ENCODE measurements at places on chromosomes 7 and 10.

- no peak for DNase-seq
These were observed 76.0 kb upstream of the CTTNBP2 start for GRCh38 chr7:117949232-117949631.

DNA sequence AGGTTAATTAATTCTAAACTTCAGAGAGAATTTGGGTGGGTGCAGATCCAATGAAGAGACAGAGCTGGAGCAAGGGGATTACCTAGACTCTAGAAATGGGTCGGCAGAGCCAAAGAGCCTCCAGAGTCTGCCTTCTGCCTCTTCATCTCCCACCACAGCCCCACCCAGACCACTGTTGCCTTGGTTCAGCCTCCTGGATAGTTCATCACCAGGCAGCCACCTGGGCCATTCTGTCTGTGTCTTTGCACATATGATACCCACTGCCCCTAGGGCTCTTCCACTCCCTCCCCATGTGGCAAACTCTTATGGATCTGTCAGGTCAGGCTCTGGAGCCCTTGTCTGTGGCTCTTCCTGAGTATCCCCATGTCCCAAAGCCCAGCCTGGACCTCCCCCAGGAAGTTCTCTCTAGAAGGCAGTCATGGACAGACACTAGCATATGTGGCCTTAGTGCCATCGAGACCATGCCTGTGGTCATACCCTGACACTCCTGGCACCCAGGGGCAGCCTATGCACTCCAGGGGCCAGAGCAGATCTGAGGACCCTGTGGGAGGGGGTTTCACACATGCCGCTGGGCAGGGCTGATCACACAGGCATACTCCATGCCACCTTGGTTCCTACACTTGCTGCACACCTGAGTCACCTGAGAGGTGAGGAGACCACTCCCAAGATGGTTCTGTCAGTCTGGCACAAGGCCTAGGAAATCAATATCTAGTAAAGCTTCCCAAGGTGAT, 41.6 kb downstream of the FRMPD2 start:
- no peak for DNase-seq

DNA sequence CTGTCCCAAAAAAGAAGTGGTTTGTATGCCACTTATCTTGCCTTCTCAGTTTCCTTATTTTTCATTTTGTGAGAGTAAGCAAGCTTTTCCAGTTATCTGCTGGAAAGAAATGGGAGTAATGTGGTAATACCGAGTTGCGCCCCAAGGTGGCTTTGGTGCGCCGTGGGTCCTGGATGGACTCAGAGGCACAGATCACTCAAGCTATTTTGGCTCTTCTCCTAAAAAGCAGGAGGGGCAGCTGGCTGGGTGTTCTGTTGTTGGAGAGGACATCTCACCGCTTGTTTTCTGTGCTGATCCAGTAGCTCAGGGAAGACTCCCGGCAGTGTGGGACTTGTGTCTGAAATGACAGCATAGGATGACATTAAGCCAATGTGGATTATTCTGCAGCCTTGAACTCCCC, 16.4 kb downstream of the PRKRIP1 start:
- DNase-seq, result no peak

DNA sequence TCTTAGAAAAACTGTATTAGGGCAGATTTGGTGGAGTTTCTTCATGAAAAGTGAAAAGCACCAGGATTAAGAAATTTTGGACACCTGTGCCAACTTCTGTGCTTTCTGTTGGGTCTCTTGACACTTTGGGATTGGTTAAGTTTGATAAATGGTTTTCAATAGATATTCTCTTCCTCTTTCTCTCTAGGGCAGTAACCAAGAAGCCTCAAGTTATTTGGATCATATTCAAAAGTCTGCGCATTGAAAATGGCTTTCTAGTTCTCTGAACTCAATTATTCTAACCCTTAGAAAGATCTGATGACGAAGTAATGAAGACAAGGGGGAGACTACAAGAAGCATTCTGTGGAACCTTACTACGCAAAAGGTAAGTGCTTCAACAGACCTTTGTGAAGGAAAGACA, 144.0 kb upstream of the CCDC6 start:
- DNase-seq, result no peak

DNA sequence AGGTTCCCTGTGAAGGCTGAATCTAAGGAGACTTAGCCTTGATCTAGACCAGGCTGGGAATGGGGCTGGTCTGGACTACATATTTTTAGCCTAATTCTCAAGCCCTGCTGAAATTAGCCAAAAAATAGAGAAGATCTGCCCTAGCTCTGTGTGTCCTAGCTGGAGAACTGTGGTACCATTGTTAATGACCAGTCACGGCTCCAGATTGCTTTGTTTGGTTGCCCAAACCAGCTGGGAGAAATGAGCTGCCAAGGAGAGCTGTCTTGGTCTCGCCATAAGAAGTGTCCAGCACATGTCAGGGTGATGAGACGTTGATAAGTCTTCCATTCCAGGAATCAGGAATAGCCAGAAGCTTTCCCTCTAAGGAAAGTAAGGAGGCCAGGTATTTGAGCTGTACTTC, 20.7 kb downstream of the GBX1 start:
- DNase-seq, result no peak

- no peak for DNase-seq
These were observed 112.5 kb upstream of the TCERG1L start for GRCh38 chr10:131424053-131424452.

- DNase-seq, result peak; percentile 44
These were observed 5.1 kb upstream of the MYL7 start for GRCh38 chr7:44145969-44146911.

DNA sequence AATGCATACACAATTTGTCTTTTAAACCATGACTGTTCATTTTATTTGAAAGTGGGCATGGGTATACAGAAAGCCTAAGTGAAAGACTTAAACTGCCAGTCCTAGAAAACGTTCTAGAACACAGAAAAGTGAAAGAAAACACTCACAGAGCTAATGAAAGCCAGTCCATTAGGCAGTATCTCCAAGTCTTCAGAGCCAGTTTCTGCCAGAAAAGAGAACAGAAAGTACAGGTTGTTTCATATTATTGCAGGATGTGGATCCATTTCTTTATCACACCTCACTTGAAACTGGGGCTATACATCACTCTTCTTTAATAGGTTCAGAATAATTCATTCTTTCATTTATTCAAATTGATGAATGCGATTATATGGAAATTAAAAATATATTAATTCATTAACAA, 7.7 kb downstream of the PON1 start:
- DNase-seq, result no peak

DNA sequence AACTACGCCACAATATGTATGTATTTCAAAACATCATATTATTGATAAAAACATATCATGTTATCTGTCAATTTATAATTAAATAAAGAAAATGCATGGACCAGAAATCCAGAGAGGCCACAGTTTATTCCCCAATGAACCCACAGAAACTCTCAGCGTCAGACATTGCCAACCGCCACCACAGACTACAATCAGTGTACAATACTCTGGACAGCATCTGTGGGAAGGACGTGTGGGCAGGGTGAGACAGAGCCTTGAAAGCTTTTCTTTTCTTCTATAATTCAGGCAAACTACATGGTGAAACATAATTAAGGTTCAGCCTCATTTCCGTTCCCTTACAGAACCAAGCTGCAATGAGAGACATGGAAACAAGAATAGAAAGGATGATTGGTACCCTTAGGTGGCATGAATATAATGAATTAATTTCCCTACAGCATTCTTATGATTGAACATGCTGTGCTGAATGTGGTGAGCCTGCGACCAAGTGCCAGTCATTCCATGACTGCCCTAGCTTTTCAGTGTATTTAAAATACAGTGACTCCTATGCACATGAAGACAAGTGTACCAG, 909.3 kb downstream of the SORCS1 start:
- no peak for DNase-seq

- no peak for DNase-seq
These were observed 57.6 kb downstream of the BMPR1A start for GRCh38 chr10:86813982-86814381.

- no peak for DNase-seq
These were observed 194.1 kb downstream of the CACNB2 start for GRCh38 chr10:18334116-18334867.

- DNase-seq, result peak; percentile 18
These were observed 5.0 kb upstream of the ANKRD61 start for GRCh38 chr7:6026011-6026819.

GRCh38 chr7:17786314-17786852, 153.9 kb downstream of the SNX13 start:
- no peak for DNase-seq

DNA sequence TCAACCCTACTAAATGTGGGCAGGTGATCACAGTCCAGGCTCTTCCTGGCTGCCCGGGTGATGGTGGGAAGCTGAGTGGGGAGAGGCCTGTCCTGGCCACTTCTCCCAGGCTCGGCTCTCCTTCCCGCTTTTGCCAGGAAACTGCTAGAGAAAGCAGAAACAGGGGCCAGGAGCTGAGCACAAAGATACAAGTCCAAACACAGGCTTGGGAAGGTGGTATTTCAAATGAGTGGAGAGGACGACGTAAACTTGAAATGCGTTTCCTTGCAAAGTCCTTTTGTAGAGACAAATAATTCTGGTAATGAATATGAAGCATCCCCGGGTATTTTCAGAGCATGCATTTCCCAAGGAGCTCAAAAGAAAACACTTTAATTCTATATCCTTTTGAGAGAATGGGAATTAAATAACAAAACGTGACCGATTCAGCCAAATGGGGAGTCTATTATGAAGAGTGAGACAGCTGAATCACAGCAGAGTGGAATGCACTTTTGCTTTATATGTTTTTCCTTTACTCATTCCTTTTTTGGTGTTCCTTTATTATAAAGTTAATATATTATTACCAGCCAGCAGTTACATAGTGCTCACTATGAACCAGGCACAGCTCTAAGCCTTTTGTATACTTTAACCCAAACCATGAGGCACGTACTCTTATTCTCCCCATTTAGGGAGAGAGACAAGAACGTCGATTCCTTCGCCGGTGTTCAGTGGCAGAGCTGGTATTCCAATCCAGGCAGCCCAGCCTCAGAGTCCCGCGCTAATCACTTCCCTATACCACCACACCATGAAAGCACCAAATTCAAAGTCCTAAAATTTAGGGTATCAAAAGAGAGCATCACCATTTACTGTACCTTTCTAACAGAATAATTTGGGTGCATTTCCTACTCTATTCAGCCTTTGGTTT, 218.2 kb upstream of the KLF14 start:
- no peak for DNase-seq

DNA sequence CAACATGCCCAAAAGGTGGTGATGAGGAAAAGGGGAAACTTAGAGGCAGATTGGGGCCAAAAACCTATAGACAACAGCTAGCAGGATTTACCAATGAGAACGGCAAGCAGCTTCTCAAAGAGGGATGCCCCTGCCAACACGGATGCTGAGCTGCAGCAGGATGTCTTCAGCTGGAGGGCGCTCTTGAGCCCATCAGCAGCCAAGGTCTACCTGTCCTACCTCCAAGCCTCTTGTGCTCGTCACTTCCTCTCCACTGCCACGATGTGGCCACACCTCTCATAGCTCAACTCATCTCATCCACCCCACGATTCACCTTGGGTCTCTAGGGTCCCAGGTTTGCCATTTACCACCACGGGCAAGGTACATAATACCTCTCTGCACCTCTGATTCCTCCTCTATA, 36.5 kb downstream of the DLG5 start:
- DNase-seq, result no peak

GRCh38 chr10:110724116-110724921, 80.2 kb downstream of the RBM20 start:
- no peak for DNase-seq

DNA sequence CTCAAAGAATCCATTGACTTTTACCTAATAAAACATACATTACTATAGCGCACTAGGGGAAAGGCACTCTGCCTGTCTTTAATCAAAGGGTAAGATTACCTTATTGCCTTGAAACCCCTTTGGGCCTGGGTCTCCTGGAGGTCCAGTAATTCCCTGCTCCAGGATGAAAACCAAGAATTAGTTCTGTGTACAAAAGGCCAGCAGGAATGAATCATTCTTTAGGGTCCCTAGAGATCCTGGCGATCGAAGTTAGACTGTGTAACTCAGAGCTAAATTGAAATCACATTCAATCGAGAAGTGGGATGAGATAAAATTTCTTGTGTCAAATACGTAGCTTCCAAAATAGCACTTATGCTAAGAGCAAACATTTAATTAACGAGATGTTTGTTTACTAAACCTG, 29.8 kb downstream of the COL28A1 start:
- no peak for DNase-seq

DNA sequence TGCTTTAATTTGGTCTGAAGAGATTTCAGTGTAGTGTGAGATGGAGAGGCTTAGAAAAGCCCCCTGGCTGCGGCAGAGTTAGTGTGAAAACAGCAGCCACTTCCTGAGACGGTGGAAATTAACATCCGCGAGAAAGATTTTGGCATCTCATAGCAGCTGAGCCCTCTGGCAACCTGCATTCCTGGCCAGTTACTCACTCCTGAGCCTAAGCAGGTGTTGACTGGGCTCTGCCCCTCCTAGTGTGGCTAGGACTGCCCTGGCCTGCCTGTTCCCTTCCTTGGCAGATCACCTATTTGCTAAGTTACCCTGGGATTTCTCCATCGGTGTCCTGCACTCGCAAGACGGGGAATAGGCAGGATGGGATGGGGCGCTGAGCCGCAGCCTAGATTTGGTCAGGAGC, 57.6 kb upstream of the LMTK2 start:
- DNase-seq, result no peak

- DNase-seq, result no peak
These were observed 680.6 kb upstream of the MBL2 start for GRCh38 chr10:53453196-53453595.

DNA sequence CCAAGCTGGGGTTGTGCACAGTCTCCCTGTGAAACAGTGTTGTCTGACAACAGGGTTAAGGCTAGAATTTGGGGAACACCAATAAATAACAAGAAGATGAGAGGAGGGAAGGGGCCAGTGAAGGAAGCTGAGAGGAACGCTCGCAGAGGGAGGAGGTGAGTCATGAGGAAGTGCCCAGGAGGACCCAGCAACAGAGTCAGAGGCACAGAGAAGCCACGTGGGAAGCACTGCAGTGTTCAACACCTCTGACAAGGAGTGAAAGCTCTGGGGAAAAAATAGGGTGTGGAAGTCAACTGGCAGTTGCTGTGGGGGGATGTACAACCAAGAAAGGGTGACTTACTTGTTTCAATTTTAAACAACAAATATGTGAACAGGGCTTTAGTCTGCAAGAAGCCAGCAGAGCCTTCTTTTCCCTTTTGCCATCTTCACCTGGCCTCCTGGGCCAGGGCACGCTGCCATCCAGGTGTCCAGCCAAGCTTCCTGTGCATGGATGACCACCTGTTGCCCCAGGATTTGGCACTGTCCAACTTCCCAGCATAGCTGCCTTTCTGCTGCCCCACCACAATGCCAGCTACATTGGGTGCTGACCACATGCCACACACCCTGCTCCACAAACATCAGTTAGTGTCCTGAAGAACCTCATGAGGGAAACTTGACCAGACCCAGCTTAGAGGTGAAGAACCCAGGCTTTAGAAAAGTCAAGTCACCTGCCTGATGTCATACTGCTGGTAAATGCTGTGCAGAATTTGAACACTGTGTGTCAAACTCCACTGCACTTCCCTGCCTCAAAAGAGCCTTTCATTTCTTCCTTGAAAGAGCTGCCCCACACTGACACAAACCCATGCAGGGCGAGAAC, 69.6 kb downstream of the ATXN7L1 start:
- no peak for DNase-seq

DNA sequence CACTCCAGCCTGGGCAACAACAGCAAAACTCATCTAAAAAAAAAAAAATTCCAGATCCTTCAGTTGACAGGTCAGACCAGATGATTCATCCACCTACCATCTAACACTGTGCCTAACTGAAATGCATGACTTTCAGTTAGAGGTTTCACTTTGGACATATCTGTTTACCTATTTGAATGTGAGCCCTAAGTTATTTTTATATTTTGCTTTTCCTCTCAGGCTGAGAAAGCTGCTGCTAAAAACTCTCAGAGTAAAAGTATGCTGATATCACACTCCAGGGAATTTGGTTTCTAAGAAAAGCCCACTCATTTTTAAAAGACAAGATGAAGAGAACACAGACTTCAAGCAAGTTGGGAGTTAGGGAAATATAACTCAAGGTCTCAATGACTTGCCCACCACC, 126.0 kb downstream of the SGMS1 start:
- no peak for DNase-seq

All from SK-N-DZ (cell line).